Smooth muscle cell of trachea (primary cell): ENCODE measurements at places on chromosomes 2 and 18. TPM values are rescaled to one million over a fixed set of nuclear protein-coding genes. Genes with fewer than 3 reads are reported as not detected.

The UGT1A1 gene
- total RNA-seq: not detected in 2 replicates

The CDK5R2 gene
- total RNA-seq: under 0.01 and 0.17 TPM in 2 replicates

The ZAP70 gene
- not detected in 2 replicates for total RNA-seq

The INHA gene
- 0.29 and 0.33 TPM in 2 replicates for total RNA-seq

The ZC3H8 gene
- total RNA-seq: 5.5 and 5.8 TPM in 2 replicates

The CPS1 gene
- total RNA-seq: 20.9 and 21.3 TPM in 2 replicates

The SGPP2 gene
- not detected in 2 replicates for total RNA-seq

The ZFAND2B gene
- 24.5 and 25.9 TPM in 2 replicates for total RNA-seq

The ZNF396 gene
- 2.8 and 3.0 TPM in 2 replicates for total RNA-seq

The POTEI gene
- total RNA-seq: under 0.01 TPM in 1 of 2 replicates, not detected in the other

The NOP58 gene
- 40.0 and 60.2 TPM in 2 replicates for total RNA-seq

The MAP4K4 gene
- 206 and 209 TPM in 2 replicates for total RNA-seq

The FRZB gene
- total RNA-seq: 0.17 and 0.44 TPM in 2 replicates

The NAPG gene
- 27.5 and 44.9 TPM in 2 replicates for total RNA-seq

The SELENOI gene
- total RNA-seq: 12.6 and 21.2 TPM in 2 replicates

The ABCG8 gene
- total RNA-seq: not detected in 2 replicates

The GDF7 gene
- 0.15 TPM in 1 of 2 replicates, not detected in the other for total RNA-seq

The BOLL gene
- not detected in 2 replicates for total RNA-seq

The C1QL2 gene
- total RNA-seq: not detected in 2 replicates

The PRKAG3 gene
- total RNA-seq: 0.15 and 0.50 TPM in 2 replicates

The TWIST2 gene
- total RNA-seq: 158 and 297 TPM in 2 replicates

The SCN1A gene
- 0.15 and 0.33 TPM in 2 replicates for total RNA-seq

The GREB1 gene
- total RNA-seq: 0.44 and 2.2 TPM in 2 replicates

The TRIM43 gene
- not detected in 2 replicates for total RNA-seq

The C2orf81 gene
- 1.5 and 2.0 TPM in 2 replicates for total RNA-seq

The ESCO1 gene
- 8.4 and 14.8 TPM in 2 replicates for total RNA-seq

The SERPINB12 gene
- total RNA-seq: not detected in 2 replicates

The ARHGAP15 gene
- not detected in 2 replicates for total RNA-seq

The SULT1C2 gene
- total RNA-seq: 0.44 and 0.50 TPM in 2 replicates

The TAF1B gene
- total RNA-seq: 28.0 and 40.3 TPM in 2 replicates

The IL36RN gene
- not detected in 2 replicates for total RNA-seq

The KIF5C gene
- 0.50 and 0.58 TPM in 2 replicates for total RNA-seq

The CRYBA2 gene
- total RNA-seq: not detected in 2 replicates

The GALNT3 gene
- total RNA-seq: 0.33 and 0.58 TPM in 2 replicates

The AQP12A gene
- total RNA-seq: not detected in 2 replicates

The RPL37A gene
- total RNA-seq: 1,011 and 1,333 TPM in 2 replicates

The SERPINB10 gene
- not detected in 2 replicates for total RNA-seq

The AQP12B gene
- 0.17 TPM in 1 of 2 replicates, not detected in the other for total RNA-seq

The ELOA2 gene
- total RNA-seq: not detected in 2 replicates

The POTEC gene
- total RNA-seq: not detected in 2 replicates

The CFAP65 gene
- under 0.01 TPM in 1 of 2 replicates, not detected in the other for total RNA-seq

The GPR45 gene
- total RNA-seq: not detected in 2 replicates

The HOXD11 gene
- total RNA-seq: not detected in 2 replicates

The IHH gene
- under 0.01 TPM in 1 of 2 replicates, not detected in the other for total RNA-seq
